H9 (cell line): ENCODE measurements at places on chromosomes 5 and 9. TPM values are rescaled to one million over a fixed set of nuclear protein-coding genes. Genes with fewer than 3 reads are reported as not detected.

The ATP10B gene
- total RNA-seq: 0.11 and 0.42 TPM in 2 replicates

The SLC6A7 gene
- total RNA-seq: not detected in 2 replicates

The STPG3 gene
- total RNA-seq: not detected in 2 replicates

The CER1 gene
- 22.3 and 24.3 TPM in 2 replicates for total RNA-seq

The BTNL3 gene
- total RNA-seq: not detected in 2 replicates

The CTNNAL1 gene
- total RNA-seq: 51.9 and 52.9 TPM in 2 replicates

The ICE1 gene
- total RNA-seq: 45.1 and 47.1 TPM in 2 replicates

The C6 gene
- total RNA-seq: not detected in 2 replicates

The SUSD3 gene
- total RNA-seq: 7.8 and 9.0 TPM in 2 replicates

The FAT2 gene
- total RNA-seq: 0.15 and 0.18 TPM in 2 replicates
